ENCODE measurements at places on chromosomes 12 and 14.

DNA sequence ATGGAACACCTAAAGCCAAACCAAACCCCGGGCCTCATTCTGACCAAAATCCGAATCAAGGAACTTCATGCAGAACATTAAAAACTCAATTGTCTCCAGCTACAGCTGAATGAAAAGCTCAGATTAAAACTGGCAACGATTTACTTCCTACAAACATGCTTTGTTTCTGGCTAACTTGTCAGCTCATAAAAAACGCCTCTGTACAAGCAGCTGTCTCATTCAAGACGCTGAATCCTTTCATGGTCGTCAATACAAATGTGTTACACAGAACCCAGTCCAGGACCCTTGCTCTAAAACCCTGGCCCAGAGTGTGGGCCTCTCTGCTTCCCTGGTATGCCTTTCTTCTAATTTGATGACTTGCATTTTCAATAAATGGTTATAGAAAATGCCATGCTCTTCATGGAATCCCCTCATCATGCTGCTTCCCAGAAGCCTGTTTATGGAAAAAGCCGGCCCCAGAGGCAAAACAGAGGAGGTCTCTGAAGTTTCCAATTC lies 183.1 kb downstream of the PHLDA1 start:
- DNase-seq = no peak

GRCh38 chr14:59601056-59601455 lies 24.4 kb upstream of the CCDC175 start:
- no peak for DNase-seq

DNA sequence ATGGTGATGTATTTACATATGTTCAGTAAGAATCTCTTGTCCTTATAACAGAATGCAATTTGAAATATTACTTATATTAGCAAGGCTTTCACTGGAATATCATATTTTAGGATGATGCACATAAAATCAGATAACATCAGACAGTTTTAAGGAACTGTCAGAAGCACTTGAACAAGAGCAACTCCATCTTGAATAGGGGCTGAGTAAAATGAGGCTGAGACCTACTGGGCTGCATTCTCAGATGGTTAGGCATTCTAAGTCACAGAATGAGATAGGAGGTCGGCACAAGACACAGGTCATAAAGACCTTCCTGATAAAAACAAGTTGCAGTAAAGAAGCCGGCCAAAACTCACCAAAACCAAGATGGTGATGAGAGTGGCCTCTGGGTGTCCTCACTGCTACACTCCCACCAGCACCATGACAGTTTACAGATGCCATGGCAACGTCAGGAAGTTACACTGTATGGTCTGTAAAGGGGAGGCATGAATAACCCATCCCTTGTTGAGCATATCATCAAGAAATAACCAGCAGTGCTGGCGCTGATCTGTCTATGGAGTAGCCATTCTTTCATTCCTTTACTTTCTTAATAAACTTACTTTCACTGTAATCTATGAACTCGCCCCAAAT lies 27.6 kb upstream of the ETV6 start:
- no peak for DNase-seq

DNA sequence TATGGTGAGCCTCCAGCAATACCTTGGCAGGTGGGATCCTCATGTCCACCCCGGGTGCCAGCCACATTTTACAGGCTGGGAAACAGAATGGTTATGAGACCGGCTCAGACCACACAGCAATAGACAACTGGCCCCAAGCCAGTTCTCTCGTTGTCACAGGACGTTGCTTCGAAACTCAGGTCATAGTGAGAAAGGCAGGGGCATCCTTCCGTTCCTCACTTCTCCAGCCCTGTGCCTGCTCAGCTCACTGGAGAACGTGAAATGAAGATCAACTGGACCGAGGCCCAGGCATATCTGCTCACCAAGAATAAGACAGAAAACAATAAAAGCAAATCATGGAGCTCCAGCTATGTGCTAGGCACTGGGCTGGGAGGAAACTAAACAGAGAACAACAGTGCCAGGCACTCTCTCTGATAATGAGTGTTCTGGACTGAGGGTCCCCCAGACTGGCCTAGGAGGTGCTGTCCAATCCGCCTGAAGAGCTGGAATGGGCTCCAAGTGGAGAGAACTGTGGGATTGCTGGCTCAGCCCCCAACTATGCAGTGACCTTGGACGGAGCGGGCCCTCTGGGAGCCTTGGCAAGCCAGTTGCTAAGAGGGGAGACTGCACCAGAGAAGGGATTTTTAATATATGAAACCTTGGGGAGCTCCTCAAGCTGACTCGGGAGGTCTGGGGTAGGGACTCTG lies 18.8 kb upstream of the FAIM2 start:
- no peak for DNase-seq

GRCh38 chr14:60133487-60133886 lies 31.7 kb downstream of the DHRS7 start:
- DNase-seq = no peak

DNA sequence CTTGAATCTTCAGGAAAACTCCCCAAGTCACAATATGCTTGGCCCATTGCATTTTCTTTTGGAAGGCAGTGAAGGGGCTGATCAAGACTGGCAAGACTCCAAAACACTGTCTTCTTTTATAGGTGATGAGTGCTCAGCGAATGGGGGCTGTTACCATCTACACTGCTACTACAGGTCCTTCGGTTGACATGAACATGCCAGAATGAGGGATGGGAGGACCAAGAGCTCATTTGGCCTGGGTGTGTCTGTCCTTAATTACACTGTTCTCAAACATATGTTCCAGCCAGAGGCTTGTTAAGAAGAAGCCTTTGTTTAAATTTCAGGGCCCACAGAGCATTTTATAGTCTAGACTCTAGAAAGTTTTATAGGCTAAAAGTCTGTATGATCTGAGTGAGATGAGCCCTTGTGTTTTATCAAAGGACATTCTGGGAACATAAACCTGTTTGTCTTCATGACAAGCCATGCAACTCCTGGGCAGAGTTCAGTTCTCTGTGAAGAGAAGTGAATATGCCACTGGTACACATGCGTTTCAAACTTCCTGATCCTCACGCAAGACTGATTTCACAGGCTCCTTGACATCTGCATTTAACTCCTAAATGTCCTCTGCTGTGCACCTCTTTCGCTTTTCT lies 4.7 kb upstream of the FAM234B start:
- DNase-seq = no peak

- no peak for DNase-seq
Measured at GRCh38 chr12:85874031-85874461, at the start of gene NTS. NTS (plus strand) TSS chr12:85874295; CDS start chr12:85874404, 109 bp downstream.

DNA sequence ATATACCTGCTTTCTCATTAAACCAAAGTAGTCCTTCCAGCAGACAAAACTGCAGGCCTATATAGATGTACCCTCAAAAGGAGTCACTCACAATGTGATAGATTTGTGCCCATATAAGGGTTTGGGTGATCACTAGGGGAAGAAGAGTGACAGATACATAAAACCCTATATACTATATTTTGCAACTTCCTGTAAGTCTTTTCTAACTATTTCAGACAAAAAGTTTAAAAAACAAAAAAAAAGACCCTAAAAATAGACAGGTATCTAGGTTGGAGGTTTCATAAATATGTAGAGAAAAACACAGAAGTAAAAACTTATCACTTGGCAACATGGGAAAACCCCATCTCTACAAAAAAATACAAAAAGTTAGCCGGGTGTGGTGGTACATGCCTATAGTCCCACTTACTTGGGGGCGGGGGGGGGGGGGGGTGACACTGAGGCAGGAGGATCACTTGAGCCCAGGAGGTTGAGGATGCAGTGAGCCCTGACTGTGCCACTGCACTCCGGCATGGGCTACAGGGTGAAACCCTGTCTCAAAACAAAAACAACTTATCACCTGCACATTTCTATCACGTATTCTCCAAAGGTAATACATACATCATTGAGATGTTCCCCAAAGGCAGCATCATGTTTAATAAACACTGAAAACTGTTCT lies 2.9 kb downstream of the VCPKMT start:
- no peak for DNase-seq

GRCh38 chr12:56311003-56311402 lies 4.8 kb downstream of the CNPY2 start:
- DNase-seq = no peak

DNA sequence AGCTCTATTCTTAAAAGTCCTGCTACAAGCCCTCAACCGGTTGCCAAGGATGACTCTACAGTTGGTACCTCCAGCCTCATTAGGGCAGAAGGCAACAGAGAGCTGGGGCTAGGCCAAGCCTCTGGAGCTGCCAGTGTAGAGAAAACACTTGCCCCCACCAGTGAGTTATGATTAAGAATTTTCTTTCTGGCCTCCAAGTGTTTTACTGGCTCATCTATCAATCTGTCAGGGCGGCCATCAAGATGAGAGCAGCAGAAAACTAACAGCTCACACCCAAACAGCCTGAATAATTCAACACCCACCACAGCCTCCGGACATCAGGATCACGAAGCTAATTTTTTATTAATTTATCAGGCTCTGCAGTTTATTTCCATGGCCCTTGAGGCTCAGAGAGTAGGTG lies 40.7 kb upstream of the CMKLR1 start:
- DNase-seq = no peak

DNA sequence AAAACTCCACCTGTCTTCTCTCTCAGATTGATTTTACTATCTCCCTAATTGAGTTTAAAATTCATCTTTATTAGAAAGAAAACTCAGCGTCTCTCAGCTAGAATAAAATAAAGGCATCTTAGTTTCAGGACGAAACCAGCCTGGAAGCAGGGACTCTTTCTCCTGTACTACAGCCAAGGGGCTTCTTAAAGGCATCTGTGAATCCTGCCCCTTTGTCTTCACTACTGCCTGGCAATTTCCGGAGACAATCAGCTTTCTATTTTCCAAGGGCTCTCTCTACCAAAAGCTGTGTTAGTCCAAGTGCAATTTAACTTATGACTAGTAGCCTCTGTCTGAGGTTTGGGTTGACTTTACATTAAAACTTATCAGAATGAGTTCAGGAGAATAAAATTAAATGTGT lies 623.3 kb upstream of the FOXG1 start:
- no peak for DNase-seq

DNA sequence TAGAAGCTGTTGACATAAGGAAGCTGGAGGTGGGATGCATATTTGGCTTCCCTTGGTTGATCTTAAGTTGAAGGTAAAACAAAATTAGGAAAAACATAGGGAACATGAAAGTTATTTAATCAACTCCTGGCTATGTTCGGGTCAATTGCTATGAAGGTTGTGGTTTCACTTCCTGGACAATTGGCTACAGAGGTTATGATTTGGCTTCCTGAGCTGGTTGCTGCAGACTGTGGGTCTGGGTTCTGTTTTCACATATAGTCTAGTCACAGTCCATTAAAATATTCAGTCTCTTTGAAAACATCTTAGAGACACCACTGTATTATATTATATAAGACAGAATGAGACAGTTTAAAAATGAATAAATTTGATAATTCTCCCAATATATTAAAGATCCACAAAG lies 895.2 kb upstream of the USP15 start:
- no peak for DNase-seq

- DNase-seq = no peak
Measured at GRCh38 chr12:39378341-39378740, 64.6 kb downstream of the KIF21A start.

DNA sequence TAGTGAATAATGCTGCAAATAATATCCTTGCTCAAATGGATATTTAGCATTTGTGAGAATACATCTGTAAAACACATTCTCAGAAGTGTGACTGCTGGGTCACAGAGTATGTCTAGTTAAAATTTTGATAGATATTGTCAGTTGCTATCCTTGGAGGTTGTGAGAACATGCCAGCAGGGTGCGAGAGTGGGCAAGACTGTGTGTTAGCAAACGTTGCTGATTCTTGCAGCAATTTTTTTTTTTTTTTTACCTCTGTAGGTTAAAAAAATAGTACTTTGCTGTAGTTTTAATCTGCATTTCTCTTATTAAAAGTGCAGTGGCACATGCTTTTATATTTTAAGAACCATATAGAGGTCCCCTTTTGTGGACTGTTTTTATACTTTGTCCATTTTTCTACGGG lies 4.5 kb upstream of the NYNRIN start:
- no peak for DNase-seq

DNA sequence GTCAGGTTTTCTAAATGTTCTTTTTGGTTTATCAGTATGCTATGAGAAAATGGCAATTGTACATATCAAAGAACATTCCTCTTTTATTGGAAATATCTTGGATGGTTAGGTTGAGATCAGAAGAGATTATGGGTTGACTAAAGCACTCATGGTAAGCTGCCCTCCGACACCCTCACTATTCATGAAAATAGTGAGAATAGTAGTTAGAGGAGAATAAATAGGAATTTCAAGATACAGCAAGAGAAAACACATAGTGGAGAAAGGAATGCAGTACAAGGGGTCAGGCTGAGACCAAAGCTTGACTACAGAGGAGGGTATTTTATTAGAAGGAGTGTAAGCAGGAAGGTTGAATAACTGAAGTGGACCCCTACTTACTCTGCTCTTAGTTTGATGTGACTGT lies 112.5 kb downstream of the PTPRQ start:
- DNase-seq = no peak

GRCh38 chr14:98704441-98704840 lies 567.6 kb downstream of the BCL11B start:
- no peak for DNase-seq

DNA sequence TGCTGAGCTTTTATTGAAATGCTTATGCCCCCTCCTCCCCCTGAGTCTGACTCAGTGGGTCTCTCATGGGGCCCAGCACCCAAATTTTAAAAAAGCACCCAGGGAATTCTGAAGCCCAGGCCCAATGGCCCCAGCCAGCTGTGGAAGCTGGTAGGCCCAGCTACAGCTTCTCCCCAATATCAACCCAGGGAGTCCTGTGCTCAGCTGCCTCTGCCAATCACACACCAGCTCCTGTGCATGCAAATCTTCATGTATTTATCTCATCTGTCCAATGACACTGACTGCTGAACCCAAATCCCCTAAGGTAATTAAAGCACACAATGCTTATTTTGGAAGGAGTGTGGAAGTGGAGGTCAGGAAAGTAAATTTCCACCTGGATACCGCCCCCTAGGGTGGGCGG lies 76.3 kb downstream of the CCDC88C start:
- DNase-seq = no peak

- DNase-seq = no peak
Measured at GRCh38 chr12:113467142-113467501, 4.5 kb downstream of the LHX5 start.

- no peak for DNase-seq
Measured at GRCh38 chr12:40693207-40693821, 1.1 kb downstream of the CNTN1 start.

DNA sequence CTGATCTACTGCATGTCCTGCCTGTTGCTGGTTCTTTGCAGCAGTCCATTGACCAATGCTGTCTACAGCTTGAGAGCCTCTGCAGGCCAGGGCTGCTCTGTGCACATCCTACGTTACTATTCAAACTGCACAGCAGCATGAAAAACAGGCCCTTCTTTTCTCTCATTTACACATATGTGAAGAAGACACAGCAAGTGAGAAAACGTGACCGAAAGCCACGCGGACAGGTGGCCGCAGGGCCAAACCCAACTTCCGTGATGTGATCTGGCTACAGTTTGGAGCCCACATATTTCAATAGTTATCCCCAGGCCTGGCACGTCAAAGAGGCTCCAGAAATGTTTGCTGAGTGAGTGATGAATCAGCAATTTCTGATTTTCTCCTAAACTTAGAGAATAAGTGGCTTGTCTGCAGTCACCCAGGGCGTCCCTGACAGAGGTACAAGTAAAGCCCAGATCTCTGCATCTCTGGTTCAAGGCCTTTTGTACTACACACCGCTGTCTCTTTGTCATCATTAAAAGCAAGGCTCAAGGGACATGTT lies 17.9 kb upstream of the TCL1B start:
- no peak for DNase-seq

Measured in activated naive CD4-positive, alpha-beta T cell (primary cell).